AG09319 (cell line): ENCODE measurements at places on chromosomes 4 and X.
A peak's percentile ranks its signal among the peaks of the same experiment; 100 is the strongest.

- no peak for DNase-seq
Measured at GRCh38 chr4:68859655-68860054, 43.9 kb downstream of the UGT2B10 start.

- DNase-seq = no peak
Measured at GRCh38 chrX:94107981-94108380, 434.0 kb downstream of the FAM133A start.

DNA sequence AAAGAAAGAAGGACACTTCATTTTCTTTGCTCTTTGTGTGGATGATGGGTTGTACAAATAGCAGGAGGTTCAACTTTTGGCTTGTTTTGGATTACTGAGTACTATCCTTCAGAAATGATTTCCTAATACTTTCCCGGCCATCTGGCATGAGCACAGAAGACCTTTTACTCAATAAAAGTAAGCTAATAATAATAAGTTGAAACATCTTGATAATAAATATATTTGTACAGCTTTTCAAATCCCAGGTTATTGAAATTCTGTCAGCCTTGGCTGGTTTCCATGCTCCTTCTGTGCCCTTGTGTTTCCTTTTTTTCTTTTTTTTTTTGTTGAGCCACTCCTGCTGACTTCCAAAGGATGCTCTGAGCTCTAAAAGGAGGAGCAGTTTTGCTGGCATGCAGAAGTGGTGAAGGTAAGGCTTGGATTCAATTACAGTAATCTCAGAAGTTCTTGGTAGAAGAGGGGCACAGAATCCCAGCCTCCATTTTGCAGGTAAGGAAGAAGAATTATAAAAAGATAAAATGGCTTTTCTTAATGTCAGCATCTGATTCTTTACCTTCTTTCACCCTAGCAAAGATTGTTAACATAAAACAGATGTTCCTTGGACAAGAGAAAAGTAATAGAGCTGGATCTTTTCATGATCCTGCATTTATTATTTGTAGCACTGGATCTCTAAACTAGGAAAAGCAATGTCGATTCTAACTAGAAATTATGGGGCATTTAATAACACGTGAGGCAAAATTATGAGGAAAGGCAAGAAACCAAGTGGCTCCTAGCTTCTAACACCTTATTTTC lies 31.9 kb downstream of the REPS2 start:
- DNase-seq = no peak

- no peak for DNase-seq
Measured at GRCh38 chr4:81499840-81500239, 28.1 kb upstream of the RASGEF1B start.

DNA sequence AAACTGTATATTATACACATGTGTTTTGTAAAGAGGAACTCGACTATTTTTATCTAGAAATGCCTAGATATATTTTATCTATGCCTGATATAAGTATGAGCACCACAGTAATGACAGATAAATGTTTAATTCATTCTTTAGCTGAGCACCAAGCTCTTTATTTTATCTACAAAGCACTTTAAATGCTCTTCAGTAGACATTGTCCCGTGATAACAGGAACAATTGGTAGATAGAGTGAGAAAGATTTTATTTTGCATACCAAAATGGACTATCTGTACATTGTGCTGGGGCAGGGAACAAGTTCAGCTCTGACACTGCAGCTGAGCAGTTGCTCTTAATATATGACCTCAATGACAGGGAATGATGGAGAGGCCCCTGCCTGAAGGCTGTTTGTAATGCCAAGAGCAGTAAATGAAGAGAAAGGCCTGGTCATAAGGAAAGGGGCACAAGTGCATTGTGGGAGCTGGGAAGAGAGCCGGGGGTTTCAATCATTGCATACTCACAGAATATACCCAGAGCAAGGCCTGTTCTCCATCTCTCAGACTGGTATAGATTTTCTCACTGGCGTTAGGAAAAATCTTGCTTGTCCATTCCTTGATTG lies 57.3 kb downstream of the SEPTIN11 start:
- no peak for DNase-seq

GRCh38 chr4:150849016-150849415 lies 166.1 kb downstream of the LRBA start:
- no peak for DNase-seq

- no peak for DNase-seq
Measured at GRCh38 chrX:14697451-14697850, 168.1 kb downstream of the GLRA2 start.

DNA sequence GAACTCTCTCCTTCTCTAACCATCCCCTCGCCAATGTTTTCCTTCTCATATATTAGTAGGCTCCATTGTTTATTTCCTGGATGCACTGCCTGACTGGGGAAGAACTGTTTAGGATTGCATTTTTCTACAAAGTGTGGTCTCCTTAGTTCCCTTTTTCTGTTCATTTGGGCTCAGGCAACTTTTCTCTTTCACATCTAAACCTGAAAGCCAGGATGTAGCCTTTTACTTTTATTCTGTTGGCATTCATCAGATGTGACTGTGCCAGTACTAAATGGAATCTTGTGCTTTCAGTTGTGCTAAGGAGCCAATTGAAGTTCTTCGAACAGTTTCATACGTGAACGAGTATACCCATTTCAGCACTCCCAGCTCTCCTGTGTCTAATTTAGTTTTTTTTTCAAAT lies 59.8 kb downstream of the DDIT4L start:
- DNase-seq = no peak

DNA sequence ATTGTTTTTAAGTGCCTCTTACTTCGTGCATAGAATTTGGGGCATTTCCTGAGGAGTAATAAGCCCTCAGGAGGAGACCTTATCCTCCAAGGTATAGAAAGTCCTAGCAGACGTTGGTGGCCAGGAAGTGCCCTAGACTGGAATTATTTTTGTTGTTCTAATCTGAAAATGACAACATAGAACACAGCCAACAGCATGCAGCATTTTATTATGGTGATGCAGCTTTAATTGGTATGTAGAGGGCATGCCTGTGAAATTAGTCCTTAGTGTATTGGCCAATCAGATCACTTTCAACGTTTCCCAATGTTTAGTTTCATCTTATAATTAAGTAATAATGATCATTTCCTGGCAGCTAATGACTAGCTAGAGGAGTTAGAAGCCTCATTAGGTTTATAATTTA lies 199.2 kb downstream of the SHROOM3 start:
- peak; percentile 25 for DNase-seq

GRCh38 chr4:152094970-152095700 lies 334.3 kb upstream of the GATB start:
- no peak for DNase-seq

DNA sequence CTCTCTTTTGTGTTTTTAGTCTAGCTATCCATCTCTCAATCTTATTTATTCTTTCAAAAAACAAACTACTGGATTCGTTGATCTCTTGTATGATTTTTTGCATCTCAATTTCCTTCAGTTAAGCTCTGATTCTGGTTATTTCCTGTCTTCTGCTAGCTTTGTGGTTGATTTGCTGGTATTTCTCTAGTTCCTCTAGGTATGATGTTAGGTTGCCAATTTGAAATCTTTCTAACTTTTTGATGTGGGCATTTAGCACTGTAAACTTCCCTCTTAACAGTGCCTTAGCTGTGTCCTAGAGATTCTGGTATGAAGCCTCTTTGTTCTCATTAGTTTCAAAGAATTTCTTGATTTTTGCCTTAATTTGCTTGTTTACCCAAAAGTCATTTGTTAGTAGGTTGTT lies 15.2 kb upstream of the NEXMIF start:
- no peak for DNase-seq

GRCh38 chrX:9269134-9269533 lies 195.7 kb upstream of the TBL1X start:
- DNase-seq = no peak

GRCh38 chr4:155769090-155769489 lies 10.3 kb downstream of the GUCY1B1 start:
- no peak for DNase-seq

- no peak for DNase-seq
Measured at GRCh38 chrX:136620780-136621179, 27.2 kb upstream of the CD40LG start.

GRCh38 chr4:121462660-121463261 lies 81.9 kb upstream of the QRFPR start:
- peak; percentile 27 for DNase-seq

DNA sequence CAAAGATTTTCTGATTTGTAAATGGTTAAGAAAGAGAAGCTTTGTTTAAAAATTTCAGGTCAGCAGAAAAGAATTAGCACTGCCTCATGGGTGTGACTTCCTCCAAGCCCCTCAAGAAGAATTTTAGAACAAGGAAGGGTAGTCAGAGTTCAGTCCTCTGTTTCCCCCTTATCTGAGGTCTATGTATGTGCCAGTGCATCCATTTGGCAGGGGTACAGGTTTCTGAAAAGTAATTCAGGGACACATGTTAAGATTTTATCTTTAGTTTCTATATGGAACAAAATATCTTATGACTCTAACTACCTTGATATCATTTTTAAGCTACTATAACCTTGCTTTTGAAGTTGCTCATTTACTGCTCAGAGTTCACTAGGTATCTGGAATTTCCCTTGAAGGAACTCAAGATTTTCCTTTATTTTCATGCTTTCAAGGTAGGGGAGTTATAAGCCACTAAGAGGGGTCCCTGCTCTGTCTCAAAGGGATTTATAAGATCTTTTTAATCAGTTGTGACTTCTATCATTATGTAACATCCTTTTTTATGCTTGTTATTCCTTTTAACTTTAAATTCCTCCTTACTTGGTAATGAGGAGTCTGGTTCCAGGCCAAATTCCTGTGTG lies 24.4 kb upstream of the PLK4 start:
- no peak for DNase-seq

- DNase-seq = no peak
Measured at GRCh38 chr4:77833126-77833724, 14.1 kb upstream of the CNOT6L start.
